ENCODE measurements at places on chromosomes 4 and X. TPM values are rescaled to one million over a fixed set of nuclear protein-coding genes. Genes with fewer than 3 reads are reported as not detected.

Gene VCX2
- total RNA-seq: not detected

Gene BEND2
- not detected for total RNA-seq

Gene ADH1A
- total RNA-seq: not detected

Gene HTRA3
- 20.3 TPM for total RNA-seq

Gene HCCS
- total RNA-seq: 56.2 TPM

Gene VEGFD
- 0.27 TPM for total RNA-seq

Gene SLIT2
- 0.18 TPM for total RNA-seq

Gene ENPP6
- total RNA-seq: not detected

Gene USP26
- not detected for total RNA-seq

Gene HMGN5
- total RNA-seq: 2.8 TPM

Measured in A549 treated with GW870086 at 1 μM for 4 hours (cell line).